ENCODE measurements at places on chromosomes 16 and 17.

DNA sequence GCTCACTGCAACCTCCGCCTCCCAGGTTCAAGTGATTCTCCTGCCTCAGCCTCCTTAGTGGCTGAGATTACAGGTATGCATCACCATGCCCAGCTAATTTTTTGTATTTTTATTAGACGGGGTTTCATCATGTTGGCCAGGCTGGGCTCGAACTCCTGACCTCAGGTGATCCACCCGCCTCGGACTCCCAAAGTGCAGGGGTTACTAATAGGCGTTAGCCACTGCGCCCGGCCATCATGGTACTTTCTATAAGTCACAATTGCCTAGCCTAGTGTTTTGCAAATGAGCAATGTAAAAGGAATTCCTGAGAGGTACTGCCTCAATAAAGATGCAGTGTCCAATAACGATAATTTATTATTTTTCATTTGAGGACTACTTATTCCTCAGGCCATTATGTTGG lies 13.9 kb upstream of the PSMC3IP start:
- no peak for DNase-seq

DNA sequence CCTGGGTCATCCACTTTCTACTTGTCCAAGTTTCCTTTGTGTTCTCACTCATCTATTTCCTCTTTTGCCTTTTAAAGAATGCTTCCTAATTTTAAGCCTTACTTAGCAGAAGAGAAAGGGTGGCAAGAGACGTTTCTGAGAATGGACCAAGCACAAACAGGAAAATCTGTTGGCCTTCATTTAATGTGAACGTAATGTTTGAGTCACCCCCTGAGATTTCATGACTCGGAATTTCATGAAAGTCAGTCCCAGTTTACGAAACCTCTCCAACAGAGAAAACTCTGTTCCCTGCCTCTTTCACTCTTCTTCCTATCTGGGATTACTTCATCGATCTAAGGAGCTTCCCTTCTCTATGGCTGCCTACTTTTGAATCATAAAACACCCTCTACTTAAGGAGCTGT lies at the start of gene CD300E:
TSS of gene CD300E (minus strand) at position 46 of the 401 bp plus-strand sequence. CDS start 117 bp downstream, outside the sequence.
- no peak for DNase-seq

- peak; percentile 81 for DNase-seq
Measured at GRCh38 chr17:78645421-78646295, 68.5 kb upstream of the DNAH17 start.

GRCh38 chr16:11791144-11791828 lies 5.8 kb downstream of the ZC3H7A start:
- DNase-seq, result no peak

DNA sequence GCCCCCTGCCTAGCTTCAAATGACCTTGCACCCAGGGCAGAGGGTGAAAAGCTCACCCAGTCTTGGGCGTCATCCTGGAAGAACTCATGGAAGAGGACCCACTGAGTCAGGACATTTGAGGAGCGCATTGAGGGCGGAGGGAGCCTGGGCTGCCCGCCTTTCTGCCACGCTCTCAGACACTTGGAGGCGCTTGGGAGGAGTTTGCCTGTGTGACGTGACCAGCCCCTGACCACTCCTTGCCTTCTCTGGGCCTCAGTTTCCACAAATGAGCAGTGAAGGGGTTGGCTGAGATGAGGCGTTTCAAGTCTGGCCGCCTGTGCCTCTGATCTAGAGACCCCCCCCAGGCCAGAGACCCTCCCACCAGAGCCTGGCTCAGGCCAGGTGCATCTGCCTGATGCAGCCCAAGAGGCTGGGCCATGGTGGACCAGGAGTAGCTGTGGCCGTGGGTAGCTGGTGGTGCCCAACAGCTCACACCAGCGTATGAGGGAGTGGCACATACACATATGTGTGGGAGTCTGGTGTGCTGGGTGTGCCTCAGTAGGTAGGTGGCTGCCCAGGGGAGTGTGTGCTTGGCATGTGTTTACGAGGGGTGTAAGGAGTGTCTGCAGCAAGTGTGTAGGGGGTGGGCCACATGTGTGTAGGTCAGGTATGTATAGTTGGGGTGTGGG lies 80.2 kb upstream of the TOB1 start:
- DNase-seq, result no peak

DNA sequence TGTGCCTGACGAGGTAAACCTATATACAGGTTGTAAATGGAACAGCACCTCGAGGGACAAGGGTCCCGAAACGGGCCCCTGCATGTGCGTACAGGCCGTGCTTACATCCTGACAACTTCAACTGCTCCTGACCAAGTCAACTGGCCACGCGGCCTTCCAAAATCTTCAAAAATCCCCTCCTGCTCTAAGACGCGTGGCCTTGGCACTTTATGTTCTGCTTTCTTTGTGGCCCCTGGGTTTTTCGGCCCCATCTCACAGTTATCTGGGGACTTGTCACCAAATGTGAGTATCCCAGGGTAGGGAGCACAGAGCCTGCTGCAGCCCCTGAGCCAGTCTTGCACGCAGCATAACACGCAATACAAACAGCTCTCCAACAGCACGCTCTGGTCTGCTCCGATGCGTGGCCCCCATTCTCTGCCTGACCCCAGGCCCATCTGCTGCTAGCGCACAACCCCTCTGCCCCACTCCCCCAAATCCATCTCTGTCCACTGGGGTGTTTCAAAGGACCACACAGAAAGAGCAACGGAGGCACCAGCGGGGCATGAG lies 659 bp downstream of the RPH3AL start:
- DNase-seq, result no peak

DNA sequence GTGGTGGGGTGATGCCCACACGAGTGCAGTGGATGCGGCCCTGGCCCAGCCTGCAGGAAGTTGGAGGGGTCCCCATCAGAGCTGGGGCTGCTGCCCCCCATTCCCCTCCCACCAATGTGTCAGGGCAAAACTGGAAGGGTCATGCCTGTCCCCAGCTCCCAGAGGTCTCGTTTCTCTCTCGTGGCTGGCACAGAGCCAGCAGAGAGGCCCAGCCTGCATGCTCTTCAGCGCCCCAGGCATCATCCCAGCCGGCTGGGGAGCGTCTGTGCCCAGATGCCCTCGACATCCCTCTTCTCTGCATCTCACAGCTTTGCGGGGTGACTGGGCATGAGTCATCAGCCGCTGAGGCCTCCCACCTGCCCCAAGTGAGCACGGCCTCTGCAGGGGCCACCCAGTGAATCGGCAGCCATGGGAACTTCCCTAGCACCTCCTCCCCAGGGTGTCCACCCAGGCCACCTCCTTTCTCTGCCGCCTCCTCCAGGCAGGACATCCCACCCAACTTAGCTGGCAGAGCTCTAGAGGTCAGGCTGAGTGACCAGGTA lies 9.8 kb upstream of the CSNK1D start:
- DNase-seq, result no peak
